ENCODE measurements at places on chromosomes 3 and 15.
A peak's percentile ranks its signal among the peaks of the same experiment; 100 is the strongest.

DNA sequence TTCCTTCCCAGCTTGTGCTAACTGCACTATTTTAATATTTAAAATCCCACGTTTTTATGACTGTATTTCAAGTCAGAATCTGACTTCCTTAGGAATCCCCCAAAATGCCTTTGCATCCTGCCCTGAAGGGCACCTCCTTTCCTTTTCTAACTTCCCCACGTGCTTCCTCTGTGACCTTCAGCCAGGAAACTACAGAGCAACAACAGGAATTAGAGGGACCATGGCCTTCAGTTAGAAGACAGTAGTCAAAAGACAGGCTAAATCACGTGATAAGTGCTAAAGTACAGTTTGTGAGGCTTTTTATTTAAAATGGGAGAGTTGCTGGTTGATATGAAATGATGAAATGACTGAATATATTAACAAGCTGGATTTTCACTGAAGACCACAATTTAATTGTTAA lies 11.8 kb upstream of the ABHD10 start:
- no peak for DNase-seq

DNA sequence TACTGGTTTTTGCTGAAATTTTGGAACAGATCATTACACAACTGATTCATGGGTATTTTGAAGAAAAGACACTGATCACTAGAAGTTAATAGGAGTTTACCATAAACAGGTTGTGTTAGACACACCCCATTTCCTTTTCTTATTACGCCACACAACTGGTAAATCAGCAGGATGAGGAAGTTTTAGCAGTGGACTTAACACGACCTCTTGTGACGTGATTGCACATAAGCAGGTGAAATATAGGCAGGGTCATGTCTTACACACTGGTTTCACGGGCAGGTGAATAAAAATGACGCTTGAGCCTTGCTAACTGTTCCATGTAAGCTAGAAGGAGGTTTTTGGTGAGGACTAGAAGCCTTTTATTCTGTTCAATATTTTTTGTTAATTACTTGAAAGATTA lies 27.1 kb upstream of the TPRG1 start:
- DNase-seq, result no peak

DNA sequence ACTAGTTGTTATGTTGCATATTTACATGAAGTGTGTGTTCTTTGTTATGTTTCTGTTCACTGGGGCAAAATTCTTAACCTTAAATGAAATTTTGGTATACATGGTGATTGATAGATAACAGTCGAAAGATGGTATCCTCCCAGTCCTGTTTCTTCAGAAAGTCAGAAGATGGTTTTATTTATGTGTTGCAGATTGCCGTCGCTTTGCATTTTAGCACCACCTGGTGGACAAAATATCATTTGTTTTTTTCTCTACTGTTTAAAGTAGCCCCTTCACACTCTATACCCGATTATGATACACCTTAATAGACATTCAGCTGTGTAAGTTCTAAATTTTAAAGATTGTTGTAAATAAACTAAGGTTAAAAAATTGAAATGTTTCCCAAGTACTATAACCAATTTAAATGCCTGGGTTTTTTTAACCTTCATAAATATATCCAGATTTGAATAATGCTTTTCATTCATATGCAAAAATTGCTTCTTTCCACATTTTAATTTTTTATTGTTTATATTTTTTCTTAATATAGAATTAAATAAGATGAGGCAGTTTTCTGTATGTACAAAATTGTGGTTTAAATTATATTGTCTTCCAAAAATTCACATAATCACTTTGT lies 152.2 kb downstream of the ALCAM start:
- DNase-seq, result no peak

- no peak for DNase-seq
These were observed 115.4 kb upstream of the C15orf61 start for GRCh38 chr15:67405208-67406191.

DNA sequence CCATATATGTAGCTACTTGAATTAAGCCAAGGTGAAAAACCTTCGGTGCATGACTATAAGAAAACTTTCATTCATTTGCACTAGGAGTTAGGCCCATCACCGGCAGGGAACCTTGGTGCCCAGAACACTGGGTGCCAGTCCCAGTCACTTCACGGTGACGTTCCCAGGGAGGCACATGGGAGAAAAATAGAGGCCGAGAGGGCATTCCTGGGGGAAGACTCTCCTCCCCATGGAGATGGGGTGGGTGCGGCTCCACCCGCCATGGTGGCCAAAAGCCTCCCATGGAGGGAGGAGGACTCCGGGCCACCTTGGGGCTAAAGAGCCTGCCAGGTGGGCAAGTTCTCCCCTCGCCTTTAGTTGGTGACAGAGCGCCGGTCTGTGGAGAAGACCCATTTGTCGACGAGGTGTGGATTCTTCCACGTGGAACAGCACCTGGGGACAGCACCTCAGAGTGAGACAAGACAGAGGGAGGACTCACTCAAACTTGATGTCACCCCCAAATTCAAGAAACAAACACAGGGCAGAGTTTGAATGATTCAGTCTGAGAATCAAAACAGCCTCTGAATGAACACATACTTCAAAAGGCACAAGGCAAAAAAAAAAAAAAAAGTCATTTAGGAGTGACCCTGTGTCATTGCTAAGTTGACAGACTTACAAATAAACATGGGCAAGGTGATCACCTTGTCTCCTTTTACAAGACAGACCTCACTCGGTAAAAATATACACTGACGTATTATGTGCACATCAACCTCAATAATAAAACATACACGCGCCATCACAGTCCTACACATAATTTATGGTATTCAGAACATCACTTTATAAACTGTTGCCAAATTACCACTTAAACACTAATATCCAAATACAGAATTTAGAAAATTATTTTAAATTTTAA lies 38.6 kb downstream of the ZXDC start:
- DNase-seq, result no peak

GRCh38 chr3:115239717-115240116 lies 92.6 kb upstream of the ZBTB20 start:
- no peak for DNase-seq

- no peak for DNase-seq
These were observed 9.8 kb upstream of the RPSA start for GRCh38 chr3:39396690-39397089.

- DNase-seq, result no peak
These were observed 242.7 kb downstream of the THSD4 start for GRCh38 chr15:71357967-71358366.

DNA sequence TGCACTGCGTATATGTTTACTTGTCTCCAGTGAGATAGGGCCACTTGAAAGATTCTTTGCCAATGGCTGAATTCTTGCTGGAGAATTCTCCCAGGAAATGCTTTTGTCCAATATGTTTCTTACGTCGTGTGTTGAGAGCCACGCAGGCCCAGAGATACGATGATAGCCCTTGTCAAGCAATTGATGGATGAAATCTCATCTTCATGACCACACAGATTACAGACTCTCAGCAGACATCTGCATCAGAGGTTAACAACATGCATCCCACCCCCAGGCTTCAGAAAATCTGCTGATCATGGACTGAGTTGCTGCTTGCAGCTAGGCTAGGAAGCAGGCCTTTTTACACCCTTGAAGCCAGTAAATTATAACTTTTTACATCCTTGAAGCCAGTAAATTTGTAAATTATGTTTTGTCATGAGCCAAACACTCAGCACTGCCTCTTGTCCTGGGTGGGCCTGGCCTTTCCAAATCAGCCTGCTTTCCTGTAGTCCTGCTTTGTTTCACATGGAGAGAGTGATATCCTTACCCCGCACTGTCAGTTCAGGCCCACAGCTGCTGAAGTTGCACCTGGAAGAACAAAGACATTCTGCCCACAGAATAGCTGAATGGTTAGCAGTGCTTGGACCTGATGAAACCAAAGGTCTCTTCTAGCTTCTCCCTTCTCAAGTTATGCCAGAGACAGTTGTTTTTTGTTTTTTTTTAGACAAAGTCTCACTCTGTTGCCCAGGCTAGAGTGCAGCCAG lies 84.4 kb downstream of the GPR156 start:
- no peak for DNase-seq

DNA sequence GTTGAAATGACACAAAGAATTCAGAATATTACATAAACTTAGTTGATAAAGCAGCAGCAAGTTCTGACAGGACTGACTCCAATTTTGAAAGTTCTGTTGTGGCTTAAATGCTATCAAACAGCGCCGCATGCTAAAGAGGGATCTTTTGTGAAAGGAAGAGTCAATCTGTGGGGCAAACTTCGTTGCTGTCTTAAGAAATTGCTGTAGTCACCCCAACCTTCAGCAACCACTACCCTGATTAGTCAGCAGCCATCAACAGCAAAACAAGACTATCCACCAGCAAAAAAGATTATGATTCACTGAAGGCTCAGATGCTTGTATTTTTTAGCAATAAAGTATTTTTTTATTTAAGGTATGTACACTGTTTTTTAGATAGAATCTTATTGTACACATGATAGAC lies 14.2 kb downstream of the CRBN start:
- DNase-seq, result no peak

- no peak for DNase-seq
These were observed 418.6 kb upstream of the KCNMB2 start for GRCh38 chr3:178117641-178118040.

DNA sequence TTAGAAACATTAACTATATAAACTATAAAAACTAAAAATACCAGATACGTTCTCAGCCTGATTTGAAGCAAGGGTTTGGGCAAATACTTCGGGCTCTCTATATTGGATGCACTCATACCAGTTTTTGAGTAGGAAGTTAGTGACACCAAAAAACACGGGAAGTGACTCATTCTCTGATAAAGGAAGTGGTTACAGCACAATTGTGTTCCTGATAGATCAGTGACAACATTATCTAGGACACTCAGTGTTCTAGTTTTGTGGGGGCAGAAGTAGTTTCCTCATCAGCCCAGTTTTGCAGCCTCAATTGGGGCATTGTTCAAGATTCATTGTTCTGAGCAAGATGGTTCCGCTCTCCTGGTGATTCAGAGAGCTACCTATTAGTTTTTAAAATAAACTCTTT lies 469.6 kb upstream of the DPPA4 start:
- DNase-seq, result peak; percentile 10

GRCh38 chr15:75214293-75215096 lies 12.8 kb downstream of the C15orf39 start:
- DNase-seq, result no peak

DNA sequence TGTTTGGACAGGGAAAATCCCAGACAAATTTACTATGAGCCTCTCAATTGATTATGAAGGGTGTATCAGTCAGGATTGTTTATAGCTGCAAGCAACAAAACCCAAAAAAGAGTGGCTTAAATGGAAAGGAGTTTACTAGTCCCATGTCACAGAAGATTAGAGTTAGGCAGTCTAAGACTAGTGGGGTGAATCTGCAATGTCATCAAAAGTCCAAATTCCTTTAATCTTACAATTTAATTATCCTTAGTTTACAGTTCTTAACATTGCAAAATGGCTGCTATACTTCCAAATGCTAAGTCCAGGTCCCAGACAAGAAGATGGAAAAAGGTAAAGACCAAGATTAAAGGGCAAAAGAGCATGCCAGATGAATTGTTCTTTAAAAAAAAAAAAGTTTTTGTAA lies 143.6 kb downstream of the CD47 start:
- DNase-seq, result no peak

GRCh38 chr3:157098121-157098822 lies 61.7 kb downstream of the CCNL1 start:
- DNase-seq, result no peak

DNA sequence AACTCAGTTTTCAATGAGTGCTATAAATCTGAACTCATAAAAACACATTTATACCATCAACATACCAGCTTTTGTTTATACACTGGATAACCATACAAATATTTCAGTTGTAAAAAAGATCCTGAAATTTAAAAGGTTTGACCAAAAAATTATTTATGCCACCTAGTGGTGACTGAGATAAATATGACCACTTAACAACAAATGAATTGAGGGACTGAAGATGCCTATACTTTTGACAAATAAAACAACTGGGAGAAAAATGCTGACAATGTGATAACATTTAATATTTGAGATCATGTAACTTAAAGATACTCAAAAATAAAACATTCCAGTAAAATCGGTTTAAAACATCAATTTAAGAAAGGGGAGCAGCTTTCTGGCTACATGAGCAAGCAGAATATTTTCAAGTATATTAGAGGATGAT lies 30.4 kb downstream of the ATG3 start:
- DNase-seq, result no peak

- no peak for DNase-seq
These were observed 52.3 kb downstream of the PGPEP1L start for GRCh38 chr15:98955331-98955730.

GRCh38 chr3:191382661-191383060 lies 52.3 kb upstream of the UTS2B start:
- no peak for DNase-seq

DNA sequence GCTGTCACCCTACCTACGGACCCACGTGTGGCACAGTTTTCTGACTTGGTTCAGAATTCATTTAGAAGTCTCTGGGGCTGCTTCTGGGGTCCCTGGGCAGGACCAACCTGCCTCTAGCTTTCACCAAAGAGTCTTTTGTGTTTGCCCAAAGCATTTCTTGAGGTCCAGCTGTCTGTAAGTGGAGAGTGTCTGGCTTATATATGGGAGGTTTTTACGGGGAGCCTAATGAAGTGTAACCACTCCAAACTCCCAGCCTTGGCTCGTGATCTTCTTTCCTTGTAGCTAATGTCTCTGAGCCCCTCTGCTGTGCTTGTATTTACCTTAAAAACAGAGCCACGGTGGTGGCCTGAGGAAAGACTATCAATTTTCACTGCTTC lies 109.0 kb upstream of the CTDSPL start:
- DNase-seq, result no peak

DNA sequence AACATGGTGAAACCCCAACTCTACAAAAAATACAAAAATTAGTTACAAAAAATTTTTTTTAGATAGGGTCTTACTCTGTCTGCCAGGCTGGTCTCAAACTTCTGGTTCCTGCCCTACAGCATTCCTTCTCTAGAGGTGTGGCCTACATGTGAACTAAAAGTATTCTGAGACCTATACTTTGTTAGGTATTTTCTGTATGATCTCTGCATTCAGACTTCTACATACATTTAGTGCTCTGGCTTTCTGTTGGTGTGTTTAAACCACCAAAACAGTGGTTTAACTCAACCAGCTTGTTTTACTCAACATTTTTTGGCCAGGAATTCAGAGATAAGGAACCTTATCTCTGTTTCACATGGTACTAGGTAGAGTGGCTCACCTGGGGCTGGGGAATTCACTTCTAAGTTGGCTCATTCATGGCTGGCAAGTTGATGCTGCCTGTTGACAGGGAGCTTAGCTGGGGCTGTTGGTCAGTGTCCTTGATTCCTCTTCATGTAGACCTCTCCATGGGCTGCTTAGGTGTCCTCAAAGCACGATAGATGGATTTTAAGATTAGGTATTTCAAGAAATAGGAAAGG lies 41.4 kb upstream of the BSN start:
- DNase-seq, result no peak

GRCh38 chr3:166390303-166390702 lies 553.1 kb upstream of the BCHE start:
- DNase-seq, result no peak
